ENCODE measurements at places on chromosomes 11 and 22. TPM values are rescaled to one million over a fixed set of nuclear protein-coding genes. Genes with fewer than 3 reads are reported as not detected.
A peak's percentile ranks its signal among the peaks of the same experiment; 100 is the strongest.

DNA sequence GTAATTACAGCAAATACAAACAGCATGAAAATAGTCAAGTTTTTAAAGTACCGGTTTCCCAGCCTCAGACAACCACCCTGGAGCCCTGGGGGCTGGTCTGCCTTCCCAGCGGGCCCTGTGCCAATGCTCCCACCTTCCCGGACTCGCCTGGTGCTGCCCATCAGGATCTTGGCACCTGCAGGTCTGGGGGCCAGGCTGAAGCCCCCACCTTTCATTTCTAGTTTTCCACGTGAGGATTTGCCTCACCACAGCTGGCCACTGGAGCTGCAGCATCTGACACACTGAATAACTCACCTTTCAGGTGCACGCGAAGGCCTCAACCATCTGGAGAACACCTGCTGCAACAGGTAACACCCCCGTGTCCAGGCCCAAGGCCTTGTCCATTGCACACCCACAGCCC lies 108.7 kb upstream of the THY1 start:
- peaks cover 44% of the 10 kb centered on the region for H3K27me3 ChIP-seq
- peaks cover 5% of the 10 kb centered on the region for H3K4me1 ChIP-seq
- DNase-seq: no peak
- H3K4me3 ChIP-seq: no peak overlapping the region

GRCh38 chr11:73950869-73951710 lies at the start of gene DNAJB13:
Gene DNAJB13, plus strand, starts transcription at chr11:73951026. Its CDS starts 44 bp downstream, at chr11:73951070.
- H3K27ac ChIP-seq: no peak within 1 kb of the TSS
- H3K36me3 ChIP-seq: no peaks in the 10 kb centered on the region
- H3K27me3 ChIP-seq: no peaks in the 10 kb centered on the region
- DNase-seq: peak; percentile 85

GRCh38 chr22:25419247-25420113 lies 145.0 kb upstream of the GRK3 start:
- no peaks in the 10 kb centered on the region for H3K27me3 ChIP-seq
- H3K36me3 ChIP-seq: no peaks in the 10 kb centered on the region
- peaks cover 3% of the 10 kb centered on the region for H3K4me1 ChIP-seq
- H3K27ac ChIP-seq: no peak overlapping the region

DNA sequence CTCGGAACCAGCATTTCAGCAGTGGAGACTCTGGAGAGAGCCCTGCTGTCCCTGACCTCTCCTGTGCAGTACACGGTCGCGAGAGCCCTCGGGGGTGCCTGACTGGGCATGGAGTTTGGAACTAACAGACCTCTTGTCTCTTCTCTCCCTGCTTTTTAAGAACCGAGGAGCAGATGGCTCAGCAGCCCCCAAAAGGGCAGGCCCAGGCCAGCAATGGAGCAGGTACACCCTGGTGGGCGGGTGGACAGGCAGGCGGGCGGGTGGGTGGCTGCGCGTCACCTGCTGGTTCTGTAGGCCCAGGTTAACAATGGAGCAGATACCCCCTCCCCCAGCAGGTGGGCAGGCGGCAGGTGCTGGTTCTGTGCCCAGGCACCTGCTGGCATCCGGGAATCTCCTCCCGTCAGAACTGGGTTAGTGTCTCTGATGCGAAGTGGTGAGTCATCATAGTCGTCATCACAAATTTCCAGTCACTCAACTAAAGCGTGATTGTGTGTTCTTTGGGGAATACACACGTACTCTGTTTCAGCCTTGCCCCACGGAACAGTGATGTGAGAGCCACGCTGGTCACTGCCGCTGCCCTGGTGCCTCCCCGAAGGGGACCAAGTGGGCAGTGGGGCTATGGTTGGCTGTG lies 41.1 kb downstream of the GRAMD4 start:
- peaks cover 21% of the 10 kb centered on the region for H3K36me3 ChIP-seq
- H3K4me3 ChIP-seq: no peak overlapping the region
- no peak for DNase-seq
- no peaks in the 10 kb centered on the region for H3K27me3 ChIP-seq
- no peak overlapping the region for H3K27ac ChIP-seq

DNA sequence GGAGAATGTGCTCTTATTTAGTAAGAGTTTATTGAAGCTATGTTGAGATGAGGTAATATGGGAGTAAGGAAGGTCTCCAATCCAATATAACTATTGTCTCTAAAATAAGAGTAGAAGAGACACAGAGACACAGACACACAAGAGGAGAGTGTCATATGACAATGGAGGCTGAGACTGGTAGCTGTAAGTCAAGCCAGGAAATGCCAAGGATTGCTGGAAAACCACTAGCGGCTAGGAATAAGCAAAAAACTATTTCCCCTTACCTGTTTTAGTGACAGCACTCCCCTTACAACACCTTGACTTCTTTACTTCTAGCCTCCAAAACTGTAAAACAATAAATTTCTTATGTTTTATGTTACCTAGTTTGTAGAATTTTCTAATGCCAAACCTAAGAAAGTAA lies 1652.8 kb downstream of the LRRC4C start:
- H3K27ac ChIP-seq: no peak overlapping the region
- H3K4me3 ChIP-seq: no peak overlapping the region
- DNase-seq: no peak

- peaks cover 40% of the 10 kb centered on the region for H3K36me3 ChIP-seq
- H3K27me3 ChIP-seq: no peaks in the 10 kb centered on the region
- peak; percentile 23 for DNase-seq
- peak overlapping the region; percentile 97 for H3K27ac ChIP-seq
Measured at GRCh38 chr11:108221371-108221770, 1.1 kb downstream of the NPAT start.

OVCH2 gene
- total RNA-seq: not detected

KCTD14 gene
- 0.29 TPM for total RNA-seq

POTEH gene
- not detected for total RNA-seq

PTPRCAP gene
- total RNA-seq: 1.5 TPM

DSCAML1 gene
- not detected for total RNA-seq
